ENCODE measurements at places on chromosomes 11 and 22. TPM values are rescaled to one million over a fixed set of nuclear protein-coding genes. Genes with fewer than 3 reads are reported as not detected.

DNA sequence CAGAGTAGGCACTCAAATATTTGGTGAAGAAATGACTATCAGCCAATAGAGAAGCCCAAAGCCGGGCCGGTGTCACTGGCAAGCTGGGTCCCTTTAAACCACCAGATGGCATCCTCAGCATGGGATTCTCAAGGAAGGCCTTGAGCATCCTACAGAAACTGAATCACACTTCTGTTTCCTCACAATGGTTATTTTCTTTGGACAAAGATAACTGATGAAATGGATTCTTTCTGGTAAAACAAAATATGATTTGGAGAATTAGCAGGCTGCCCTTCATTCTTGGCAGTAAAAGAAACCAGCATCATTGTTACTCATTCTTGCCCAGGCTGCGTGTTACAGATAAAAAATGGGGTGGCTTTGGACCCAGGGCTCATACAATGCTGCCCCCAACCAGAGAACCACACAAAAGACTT lies 30.3 kb upstream of the ASPHD2 start:
- DNase-seq = peak; percentile 62
- H3K36me3 ChIP-seq = no peaks in the 10 kb centered on the region
- H3K4me1 ChIP-seq = no peaks in the 10 kb centered on the region
- H3K4me3 ChIP-seq = no peak overlapping the region

DNA sequence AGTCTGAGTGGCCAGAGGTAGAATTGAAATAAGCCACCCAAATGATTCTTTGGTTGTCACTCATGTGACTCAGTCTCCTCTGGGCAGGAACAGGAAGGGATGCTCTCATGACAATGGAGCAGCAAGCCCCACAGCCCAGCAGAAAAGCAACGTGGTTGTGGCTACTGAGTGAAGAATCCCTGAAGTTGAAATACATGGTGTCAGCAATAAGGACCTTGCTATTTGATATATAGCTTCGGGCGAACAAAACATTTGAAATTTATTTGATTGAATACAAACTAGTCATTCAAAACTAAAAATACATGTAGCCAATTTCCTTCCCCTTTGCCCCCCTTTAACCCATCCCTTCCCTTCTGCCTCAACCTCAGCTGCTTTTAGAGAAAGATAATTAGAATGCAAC lies 14.5 kb upstream of the DTX4 start:
- no peaks in the 10 kb centered on the region for H3K27me3 ChIP-seq
- H3K36me3 ChIP-seq = no peaks in the 10 kb centered on the region

- H3K36me3 ChIP-seq = no peaks in the 10 kb centered on the region
- no peak overlapping the region for H3K4me3 ChIP-seq
- no peak for DNase-seq
- no peaks in the 10 kb centered on the region for H3K4me1 ChIP-seq
- no peak overlapping the region for H3K27ac ChIP-seq
These were observed 65.0 kb downstream of the EHF start for GRCh38 chr11:34685864-34686263.

GRCh38 chr11:27447288-27448183 lies 25.1 kb downstream of the LGR4 start:
- H3K4me3 ChIP-seq = no peak overlapping the region
- no peaks in the 10 kb centered on the region for H3K36me3 ChIP-seq
- no peaks in the 10 kb centered on the region for H3K4me1 ChIP-seq
- H3K27ac ChIP-seq = no peak overlapping the region
- no peaks in the 10 kb centered on the region for H3K27me3 ChIP-seq
- no peak for DNase-seq

DNA sequence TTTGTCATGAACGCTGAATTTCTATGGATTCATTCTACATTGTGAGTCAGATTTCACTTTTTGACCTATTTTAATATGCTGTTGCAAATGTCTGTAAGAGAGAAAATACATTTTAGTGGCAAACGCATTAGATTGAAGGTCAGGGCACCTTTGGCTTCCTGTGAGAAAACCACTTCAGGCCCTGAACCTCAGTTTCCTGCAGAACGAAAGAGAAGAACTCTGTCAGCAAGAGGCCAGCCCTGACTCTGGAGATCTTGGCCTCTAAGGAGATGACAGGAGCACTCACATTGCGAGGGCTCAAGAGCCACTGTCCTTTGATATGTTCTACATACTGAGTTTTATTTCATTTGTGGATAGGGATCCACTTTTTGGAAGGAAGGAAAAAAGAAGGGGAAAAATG lies 83.6 kb downstream of the KCNJ1 start:
- H3K4me3 ChIP-seq = no peak overlapping the region
- no peaks in the 10 kb centered on the region for H3K36me3 ChIP-seq
- no peak for DNase-seq

- H3K36me3 ChIP-seq = no peaks in the 10 kb centered on the region
- no peak for DNase-seq
- no peaks in the 10 kb centered on the region for H3K27me3 ChIP-seq
- H3K4me1 ChIP-seq = no peaks in the 10 kb centered on the region
- no peak overlapping the region for H3K27ac ChIP-seq
These were observed 61.9 kb downstream of the C11orf58 start for GRCh38 chr11:16800382-16800781.

GRCh38 chr11:76617553-76618265 lies 52.8 kb downstream of the LRRC32 start:
- no peak overlapping the region for H3K27ac ChIP-seq
- H3K4me1 ChIP-seq = no peaks in the 10 kb centered on the region
- no peak overlapping the region for H3K4me3 ChIP-seq
- H3K36me3 ChIP-seq = no peaks in the 10 kb centered on the region
- H3K27me3 ChIP-seq = no peaks in the 10 kb centered on the region
- no peak for DNase-seq

DNA sequence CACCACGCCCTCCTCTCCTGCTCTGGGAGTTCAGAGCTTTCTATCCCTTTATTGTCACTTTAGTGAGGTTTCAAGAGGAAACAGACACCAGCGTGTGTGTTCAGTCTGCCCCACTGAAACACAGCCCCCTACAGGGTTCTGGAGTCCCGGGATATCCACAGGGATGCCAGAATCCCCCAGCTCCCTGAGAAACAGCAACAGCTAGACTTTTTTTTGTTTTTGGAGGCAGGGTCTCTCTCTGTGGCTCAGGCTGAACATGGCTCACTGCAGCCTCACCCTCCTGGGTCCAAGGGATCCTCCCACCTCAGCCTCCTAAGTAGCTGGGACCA lies 10.4 kb downstream of the SULT4A1 start:
- no peaks in the 10 kb centered on the region for H3K4me1 ChIP-seq
- H3K4me3 ChIP-seq = no peak overlapping the region
- peaks cover 9% of the 10 kb centered on the region for H3K27me3 ChIP-seq
- no peak for DNase-seq

GRCh38 chr11:102396708-102397563 lies 49.9 kb downstream of the BIRC2 start:
- no peaks in the 10 kb centered on the region for H3K36me3 ChIP-seq
- no peak overlapping the region for H3K27ac ChIP-seq
- H3K4me1 ChIP-seq = no peaks in the 10 kb centered on the region
- no peak overlapping the region for H3K4me3 ChIP-seq
- DNase-seq = no peak
- H3K27me3 ChIP-seq = no peaks in the 10 kb centered on the region

GRCh38 chr11:124745835-124746620 lies 6.0 kb downstream of the VSIG2 start:
- no peaks in the 10 kb centered on the region for H3K4me1 ChIP-seq
- no peaks in the 10 kb centered on the region for H3K27me3 ChIP-seq
- H3K4me3 ChIP-seq = peak overlapping the region; percentile 42
- no peak for DNase-seq
- no peaks in the 10 kb centered on the region for H3K36me3 ChIP-seq
- H3K27ac ChIP-seq = peak overlapping the region; percentile 60

GRCh38 chr22:46132830-46133587 lies 17.3 kb upstream of the PPARA start:
- no peaks in the 10 kb centered on the region for H3K36me3 ChIP-seq
- H3K4me3 ChIP-seq = no peak overlapping the region
- DNase-seq = no peak
- H3K27ac ChIP-seq = no peak overlapping the region
- H3K27me3 ChIP-seq = no peaks in the 10 kb centered on the region

Gene FAM227A
- total RNA-seq = 2.2 TPM

DNA sequence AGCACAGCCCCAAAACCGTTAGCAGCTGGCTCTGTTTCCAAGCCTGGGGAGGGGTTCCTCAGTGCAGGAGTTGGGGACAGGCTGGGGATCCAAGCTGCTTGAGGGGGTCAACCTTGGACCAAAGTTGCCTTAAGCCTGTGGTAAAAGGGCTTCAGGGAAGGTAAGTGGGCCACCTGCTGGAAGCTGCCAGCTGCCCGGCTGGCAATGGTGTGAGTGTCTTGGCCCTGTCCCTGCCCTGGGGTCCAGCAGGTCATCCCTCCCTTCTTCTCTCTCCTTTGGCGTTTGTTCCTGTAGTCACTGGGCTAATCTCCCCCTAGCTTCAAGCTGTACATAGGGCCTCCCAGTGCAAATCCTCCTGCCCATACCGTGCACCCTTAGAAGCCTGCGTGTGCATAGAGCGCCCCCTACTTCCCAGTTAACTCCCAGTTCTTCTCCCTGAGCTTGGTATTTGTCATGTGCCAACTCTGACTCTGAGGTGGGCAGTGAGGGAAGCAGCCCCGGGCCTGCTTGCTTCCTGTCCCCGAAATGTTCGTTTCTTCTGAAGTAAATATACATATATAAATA lies 4.4 kb downstream of the TMEM258 start:
- no peak overlapping the region for H3K27ac ChIP-seq
- H3K4me1 ChIP-seq = peaks cover 9% of the 10 kb centered on the region
- H3K27me3 ChIP-seq = no peaks in the 10 kb centered on the region
- H3K4me3 ChIP-seq = no peak overlapping the region

Gene ACAT1
- total RNA-seq = 152 TPM

Gene FGF4
- 0.28 TPM for total RNA-seq

Gene MED17
- total RNA-seq = 22.4 TPM

DNA sequence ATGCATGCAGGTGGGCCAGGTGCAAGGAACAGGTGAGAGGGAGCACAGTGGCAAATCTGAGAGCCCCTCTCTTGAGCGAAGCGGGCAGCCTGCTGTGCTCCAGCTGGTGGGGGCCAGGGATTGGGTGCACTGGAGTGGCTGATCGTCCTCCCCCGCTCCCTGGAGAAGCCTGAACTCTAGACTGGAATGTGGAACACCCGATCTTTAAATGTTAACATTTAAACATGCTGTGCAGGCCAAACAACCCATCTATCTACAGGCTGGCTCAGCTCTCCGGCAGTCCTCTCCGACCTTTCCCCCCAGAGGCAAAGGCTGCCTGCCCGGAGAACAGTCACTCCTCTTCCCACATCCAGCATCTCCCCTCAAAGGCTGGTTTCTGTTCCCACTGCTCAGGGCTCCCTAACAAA lies 5.1 kb downstream of the MRGPRF start:
- no peak for DNase-seq
- H3K27me3 ChIP-seq = no peaks in the 10 kb centered on the region
- H3K27ac ChIP-seq = peak overlapping the region; percentile 87
- H3K4me1 ChIP-seq = peaks cover 3% of the 10 kb centered on the region
- H3K36me3 ChIP-seq = no peaks in the 10 kb centered on the region
- no peak overlapping the region for H3K4me3 ChIP-seq

Data from prostate gland (tissue), 2 donors.